Uterus (tissue), 4 donors: ENCODE measurements at places on chromosomes 11 and 22. TPM values are rescaled to one million over a fixed set of nuclear protein-coding genes. Genes with fewer than 3 reads are reported as not detected.

Gene GAL3ST3
- total RNA-seq = 0.26 TPM

Gene CHADL
- total RNA-seq = not detected

Gene CARD16
- total RNA-seq = not detected

Gene MUC2
- total RNA-seq = 0.26 TPM

Gene BIRC3
- total RNA-seq = 102 TPM

Gene KBTBD3
- 7.7 TPM for total RNA-seq

Gene PAX6
- total RNA-seq = not detected

Gene PHF21B
- total RNA-seq = 11.9 TPM

Gene OR51Q1
- not detected for total RNA-seq

Gene PRR33
- total RNA-seq = not detected

Gene DCHS1
- total RNA-seq = 88.4 TPM

Gene USH1C
- 0.46 TPM for total RNA-seq

Gene SYT7
- total RNA-seq = 5.3 TPM

Gene RAB36
- 8.8 TPM for total RNA-seq

Gene CHRM4
- 0.14 TPM for total RNA-seq

Gene OR2AT4
- not detected for total RNA-seq

Gene MMP1
- total RNA-seq = not detected

Gene GRM5
- total RNA-seq = 2.2 TPM

Gene SLC22A9
- not detected for total RNA-seq

Gene SORL1
- total RNA-seq = 7.6 TPM

Gene RAB39A
- total RNA-seq = 3.9 TPM

Gene BTBD18
- not detected for total RNA-seq

Gene ANO5
- 3.8 TPM for total RNA-seq

Gene CHRM1
- total RNA-seq = not detected

Gene C11orf97
- total RNA-seq = not detected

Gene C22orf42
- not detected for total RNA-seq

Gene DBX1
- not detected for total RNA-seq

Gene OR10A5
- total RNA-seq = not detected

Gene MS4A15
- total RNA-seq = not detected

Gene SESN3
- 44.1 TPM for total RNA-seq

Gene FKBP2
- 22.3 TPM for total RNA-seq

Gene NOX4
- 20.0 TPM for total RNA-seq

Gene RFPL1
- total RNA-seq = not detected

Gene TIMP3
- total RNA-seq = 702 TPM

Gene TUB
- total RNA-seq = 57.4 TPM

Gene MRPL16
- 37.7 TPM for total RNA-seq

Gene AMBRA1
- total RNA-seq = 41.0 TPM

Gene MEI1
- total RNA-seq = not detected
